ENCODE measurements at places on chromosomes 1 and 21.
A peak's percentile ranks its signal among the peaks of the same experiment; 100 is the strongest.

DNA sequence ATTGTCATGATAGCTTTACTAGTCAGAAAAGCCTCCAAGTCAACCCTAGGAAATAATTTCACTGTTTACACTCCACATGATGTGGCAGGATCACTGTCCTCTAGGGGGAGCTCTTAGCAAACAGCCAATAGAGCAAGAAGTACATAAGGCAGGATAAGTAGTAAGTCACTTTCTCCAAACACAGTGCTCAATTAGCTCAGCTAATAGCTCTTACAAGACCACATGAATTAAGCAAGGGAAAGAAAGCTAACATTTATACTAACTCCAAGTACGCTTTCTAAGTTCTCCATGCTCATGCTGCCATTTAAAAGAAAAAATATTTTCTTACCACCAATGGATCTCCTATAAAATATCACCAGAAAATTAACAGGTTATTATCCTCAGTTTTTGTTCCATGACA, 66.9 kb upstream of the LRIF1 start:
- DNase-seq: peak; percentile 54

DNA sequence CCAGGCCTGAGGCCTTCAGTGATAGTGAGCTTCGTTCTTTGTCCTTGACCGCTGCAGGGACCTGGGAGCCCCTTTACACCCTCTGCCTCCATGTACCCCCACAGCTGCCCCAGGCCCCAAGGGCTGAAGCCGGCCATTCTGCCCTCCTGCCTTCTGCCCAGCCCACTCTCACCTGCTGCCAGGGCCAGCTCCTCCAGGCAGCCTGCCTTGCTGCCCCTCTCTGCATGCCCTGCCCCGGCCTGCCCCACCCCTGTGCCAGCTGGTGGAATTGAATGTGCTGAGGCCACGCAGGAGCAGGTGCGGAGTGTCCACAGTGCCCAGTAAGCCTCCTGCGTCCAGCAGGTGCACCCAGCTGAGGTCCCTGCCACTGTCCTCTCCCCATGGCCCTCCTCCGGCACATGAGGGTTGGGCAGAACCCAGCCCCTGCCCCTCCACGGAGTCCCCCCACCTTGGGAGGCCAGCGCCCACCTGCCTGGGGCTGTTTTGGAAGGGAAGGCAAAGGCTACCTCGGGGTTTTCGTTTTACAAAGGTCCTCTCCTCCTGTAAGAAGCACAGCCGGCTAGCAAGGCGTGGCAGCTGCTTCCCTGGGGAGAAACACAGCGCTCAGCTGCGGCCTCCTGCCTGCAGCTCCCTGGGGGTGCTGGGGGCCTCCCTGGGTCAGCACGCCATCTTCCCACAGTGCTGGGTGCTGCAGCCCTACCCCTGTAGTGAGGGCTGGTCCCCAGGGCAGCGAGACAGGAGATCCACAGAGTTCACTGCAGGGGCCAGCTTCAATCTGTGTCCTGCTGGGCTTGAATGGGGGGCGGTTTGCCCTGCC, 21.0 kb downstream of the MMEL1 start:
- DNase-seq: no peak

DNA sequence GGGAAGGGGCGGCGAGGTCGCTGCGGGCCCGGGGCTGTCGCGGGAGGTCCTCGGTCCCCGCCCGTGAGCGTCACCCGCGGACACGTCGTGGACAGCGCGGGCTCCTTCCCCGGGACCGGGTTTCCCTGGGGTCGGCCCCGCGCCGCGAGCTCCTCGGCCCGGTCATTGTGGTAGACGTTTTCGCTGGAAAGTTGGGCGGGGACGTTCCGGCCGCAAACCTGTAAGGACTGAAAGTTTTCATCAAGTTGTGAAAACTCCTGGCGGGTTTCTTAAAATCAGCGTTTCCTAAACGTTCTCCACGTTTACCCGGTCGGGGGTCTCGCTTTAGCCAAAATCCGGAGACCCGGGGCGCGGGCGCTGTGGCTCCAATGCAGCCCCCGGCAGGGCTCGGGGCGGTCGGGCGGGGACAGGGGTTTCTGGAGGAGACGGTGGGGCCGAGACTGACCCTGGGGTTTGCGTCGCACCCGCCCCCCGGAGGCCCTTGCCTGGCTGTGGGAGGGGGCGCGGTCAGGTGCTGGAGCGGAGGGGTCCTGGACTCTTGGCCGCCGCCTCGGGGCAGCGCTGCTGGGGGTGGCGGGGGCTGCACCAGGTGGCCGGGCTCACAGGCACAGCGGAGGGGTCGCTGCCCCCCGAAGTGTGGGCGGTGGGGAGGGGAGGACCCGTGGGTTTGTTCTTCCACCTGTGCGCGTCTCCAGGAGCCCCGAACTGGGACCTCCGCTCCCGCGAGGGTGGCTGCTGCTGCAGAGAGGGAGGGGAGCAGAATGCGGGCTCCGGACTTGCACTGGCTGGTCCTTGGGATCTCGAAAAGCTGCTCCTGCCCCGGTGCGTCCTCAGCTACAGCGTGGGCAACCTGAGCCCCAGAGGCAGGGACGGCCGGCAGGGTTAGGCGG, 827 bp downstream of the PRKCZ start:
- no peak for DNase-seq

GRCh38 chr1:232426801-232427200, 203.1 kb downstream of the SIPA1L2 start:
- DNase-seq: no peak

DNA sequence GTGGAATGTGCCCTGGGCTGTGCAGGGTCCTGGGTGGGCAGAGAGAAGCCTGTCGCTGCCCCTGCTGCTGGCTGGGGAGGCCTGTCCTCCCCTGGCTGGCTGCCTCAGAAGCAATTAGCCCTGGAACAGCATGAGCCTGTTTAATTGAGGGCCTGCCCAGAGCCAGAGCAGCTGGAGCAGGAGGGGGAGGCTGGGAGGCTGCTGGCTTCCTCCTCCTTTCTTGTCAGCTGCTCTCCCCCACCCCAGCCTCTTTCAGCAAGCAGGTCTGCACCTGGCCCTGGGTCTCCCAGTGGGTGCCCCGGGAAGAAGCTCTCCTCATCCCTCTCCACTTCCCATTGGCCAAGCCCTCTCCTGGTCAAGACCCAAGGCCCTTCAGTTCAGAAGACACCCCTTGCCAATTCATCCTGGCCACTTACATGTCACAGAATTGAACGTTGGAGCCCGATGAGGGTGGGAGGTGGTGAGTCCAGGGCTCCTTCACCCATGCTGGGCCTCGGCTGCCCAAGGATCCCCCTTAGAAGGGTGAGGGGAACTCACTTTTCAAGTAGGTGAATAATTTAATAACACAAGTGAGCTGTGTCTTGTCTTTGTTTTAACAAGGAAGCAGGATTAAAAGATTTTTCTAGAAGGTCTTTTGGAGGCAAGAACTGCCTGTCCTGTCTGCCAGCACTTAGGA, 13.2 kb downstream of the AMPD2 start:
- no peak for DNase-seq

- no peak for DNase-seq
These were observed 50.9 kb downstream of the PCNT start for GRCh38 chr21:46374761-46375389.

GRCh38 chr1:96329121-96329520, 392.5 kb upstream of the PTBP2 start:
- no peak for DNase-seq

DNA sequence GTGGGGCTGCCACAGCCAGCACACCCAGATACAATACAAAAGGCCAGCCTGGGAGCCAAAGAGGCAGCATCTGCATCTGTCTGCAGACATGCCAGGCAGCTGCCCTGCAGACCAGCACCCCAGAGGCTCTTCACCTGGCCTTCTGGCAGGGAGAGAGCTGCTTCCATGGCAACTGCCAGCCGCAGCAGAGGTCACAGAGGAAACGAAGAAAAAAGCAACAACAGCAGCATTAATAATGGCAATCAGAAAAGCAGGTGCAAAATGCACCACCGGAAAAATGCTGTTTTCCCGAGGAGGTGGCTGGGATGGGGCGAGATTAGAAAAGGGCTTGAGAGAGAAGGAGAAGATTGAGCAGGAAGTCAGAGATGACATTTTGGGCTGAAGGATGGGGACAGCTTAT, 309.5 kb downstream of the PCP4 start:
- DNase-seq: no peak

- no peak for DNase-seq
These were observed 7.9 kb upstream of the ADGRB2 start for GRCh38 chr1:31771891-31772668.

GRCh38 chr1:55127827-55128343, 87.3 kb downstream of the USP24 start:
- DNase-seq: no peak

GRCh38 chr21:18244671-18245463, at the start of gene CHODL:
Gene CHODL, plus strand, starts transcription at chr21:18244833. Its CDS starts 391 bp downstream, at chr21:18245224.
- no peak for DNase-seq

GRCh38 chr1:24961961-24962861, 32.1 kb upstream of the RUNX3 start:
- DNase-seq: no peak

Data from AG08395 (cell line).